ENCODE measurements at places on chromosomes 2 and 18.

- peak; percentile 17 for DNase-seq
These were observed 4.6 kb upstream of the LAMA3 start for GRCh38 chr18:23684515-23685197.

DNA sequence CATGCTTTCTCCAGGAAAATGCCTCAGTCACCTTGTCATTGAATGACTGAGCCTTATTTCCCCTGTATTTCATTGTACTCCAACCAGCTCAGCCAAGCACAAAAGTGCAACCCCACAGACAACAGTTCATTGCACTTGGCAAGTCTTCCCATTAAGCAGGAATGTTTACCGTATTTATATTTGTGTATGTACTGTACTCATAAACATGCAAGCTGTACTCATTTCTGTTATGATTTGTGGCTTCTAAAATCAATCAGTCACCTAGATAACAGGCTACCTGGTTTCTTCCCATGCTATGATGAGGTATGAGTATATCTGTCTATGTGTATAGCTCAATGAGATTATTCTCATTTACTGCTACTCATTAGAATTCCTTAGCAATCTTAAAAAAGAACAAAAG lies 505.5 kb upstream of the FAM98A start:
- DNase-seq, result peak; percentile 55

- no peak for DNase-seq
These were observed 15.5 kb downstream of the ITPRID2 start for GRCh38 chr2:181907057-181907456.

GRCh38 chr18:34976123-34976522 lies 65.1 kb upstream of the MAPRE2 start:
- DNase-seq, result no peak

DNA sequence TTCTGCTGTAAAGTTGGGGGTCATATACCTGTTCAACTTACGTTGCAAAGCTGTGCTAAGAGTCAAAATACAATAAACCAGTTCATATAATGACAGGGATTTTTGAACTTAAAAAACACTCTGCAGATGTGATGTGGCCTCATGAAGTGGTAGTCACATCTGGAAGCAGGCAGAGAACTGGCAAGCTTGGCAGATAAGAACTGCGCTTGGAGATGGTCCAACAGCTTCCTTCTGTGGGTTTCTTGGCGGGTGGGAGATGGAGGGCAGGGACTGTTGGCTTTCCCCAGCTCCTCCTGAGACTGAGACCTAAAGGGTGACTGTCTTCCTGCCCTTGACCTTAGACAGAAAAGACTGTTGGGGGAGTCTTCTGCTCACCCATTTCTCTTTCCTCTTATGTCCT lies 140.4 kb downstream of the CTIF start:
- DNase-seq, result no peak

GRCh38 chr2:238655198-238655860 lies 192.6 kb upstream of the TWIST2 start:
- DNase-seq, result no peak

GRCh38 chr2:23320058-23320457 lies 64.9 kb upstream of the KLHL29 start:
- no peak for DNase-seq

- DNase-seq, result no peak
These were observed 95.9 kb downstream of the MAP4K4 start for GRCh38 chr2:101793277-101793969.

GRCh38 chr2:150138587-150138986 lies 348.9 kb downstream of the RND3 start:
- no peak for DNase-seq

- DNase-seq, result no peak
These were observed 31.4 kb upstream of the PELI1 start for GRCh38 chr2:64175419-64176197.

GRCh38 chr2:207338220-207338607 lies 172.5 kb upstream of the KLF7 start:
- no peak for DNase-seq

DNA sequence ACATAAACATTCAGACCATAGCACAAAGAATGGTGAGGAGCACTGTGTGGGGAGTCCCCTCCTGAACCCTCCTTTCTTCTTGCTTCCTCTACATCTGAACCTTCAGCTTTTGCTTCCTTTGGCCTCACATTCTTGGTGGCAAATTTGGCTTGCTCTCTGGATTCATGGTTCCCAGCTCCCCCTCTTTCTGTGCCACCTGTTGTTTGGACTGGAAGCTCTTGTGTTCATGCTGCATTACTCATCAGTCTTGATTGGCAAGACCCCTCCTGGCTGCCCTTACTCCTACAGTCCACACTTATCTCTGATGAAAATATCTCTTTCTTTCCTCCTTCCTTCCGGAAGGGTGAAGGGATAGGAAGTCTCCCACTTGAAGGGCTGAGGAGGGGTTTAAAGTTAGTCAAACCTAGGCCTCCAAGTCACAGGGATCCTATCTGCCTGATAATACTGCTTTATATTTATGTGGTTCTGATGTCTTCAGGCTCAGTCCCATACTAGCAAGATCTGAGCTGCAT lies 70.0 kb downstream of the MYO3B start:
- DNase-seq, result no peak

GRCh38 chr18:54388203-54389142 lies 30.8 kb downstream of the C18orf54 start:
- peak; percentile 91 for DNase-seq

- DNase-seq, result peak; percentile 50
These were observed 14.6 kb upstream of the NFATC1 start for GRCh38 chr18:79380816-79381806.

GRCh38 chr18:50107468-50107977 lies 87.4 kb downstream of the MYO5B start:
- no peak for DNase-seq

DNA sequence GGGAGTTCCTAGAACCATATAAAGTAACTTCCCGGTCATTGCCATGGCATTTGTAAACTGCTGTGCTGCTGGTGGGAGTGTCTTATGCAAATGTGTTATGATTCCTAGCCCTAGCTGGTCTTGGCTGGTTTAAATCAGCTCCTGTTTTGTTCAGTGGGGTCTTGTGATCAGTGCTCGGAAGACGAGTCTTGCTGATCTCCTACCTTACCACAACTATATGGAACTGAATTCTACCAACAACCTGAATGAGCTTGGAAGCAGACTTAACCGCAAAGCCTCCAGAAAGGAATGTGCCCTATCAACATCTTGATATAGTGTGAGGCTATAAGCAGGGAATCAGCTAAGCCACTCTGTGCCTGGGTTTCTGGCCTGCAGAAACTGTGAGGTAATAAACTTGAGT lies 33.5 kb downstream of the POLE4 start:
- DNase-seq, result peak; percentile 77

DNA sequence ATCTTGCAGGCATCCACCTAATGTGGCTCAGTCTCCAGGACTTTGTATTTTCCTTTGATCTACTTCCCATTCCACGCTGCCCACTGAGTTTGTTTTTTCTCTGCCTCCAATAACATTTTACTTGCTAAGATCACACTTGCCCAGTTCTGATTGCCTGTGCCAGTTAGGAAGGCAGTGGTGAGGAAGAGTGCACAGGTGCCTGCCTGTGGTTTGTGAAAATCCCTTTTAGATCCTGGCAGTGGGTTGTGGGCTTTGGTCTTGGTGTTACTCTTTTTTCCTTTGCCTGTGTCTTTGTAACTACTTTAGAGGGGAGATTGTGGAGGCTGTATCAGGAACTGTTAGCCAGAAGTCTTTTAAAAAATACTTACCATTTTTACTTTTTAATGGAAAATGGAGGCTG lies 36.9 kb upstream of the KCNG2 start:
- no peak for DNase-seq

DNA sequence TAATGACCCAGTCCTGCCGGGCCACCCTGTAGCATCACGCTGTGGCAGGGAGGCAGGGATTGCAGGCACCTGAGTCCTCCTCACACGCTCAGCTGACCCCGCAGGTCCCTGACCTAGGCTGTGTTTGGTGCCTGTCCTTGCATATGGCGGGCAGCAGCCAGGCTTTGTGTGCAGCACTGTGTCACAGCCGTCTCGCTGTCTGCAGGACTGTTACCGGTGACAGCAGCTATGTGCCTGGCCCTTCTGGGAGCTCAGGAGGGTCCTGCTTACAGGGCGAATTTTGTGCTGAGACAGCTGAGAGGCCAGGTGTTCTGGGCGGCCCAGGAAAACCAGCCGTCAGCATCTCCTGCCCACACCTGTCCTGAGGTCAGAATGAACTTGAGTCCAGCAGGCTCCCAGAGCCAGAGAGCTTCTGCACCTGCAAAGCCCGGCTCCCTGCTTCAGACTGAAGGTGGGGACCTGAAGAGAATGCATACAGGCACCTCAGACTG lies 10.4 kb upstream of the ARID5A start:
- DNase-seq, result no peak

DNA sequence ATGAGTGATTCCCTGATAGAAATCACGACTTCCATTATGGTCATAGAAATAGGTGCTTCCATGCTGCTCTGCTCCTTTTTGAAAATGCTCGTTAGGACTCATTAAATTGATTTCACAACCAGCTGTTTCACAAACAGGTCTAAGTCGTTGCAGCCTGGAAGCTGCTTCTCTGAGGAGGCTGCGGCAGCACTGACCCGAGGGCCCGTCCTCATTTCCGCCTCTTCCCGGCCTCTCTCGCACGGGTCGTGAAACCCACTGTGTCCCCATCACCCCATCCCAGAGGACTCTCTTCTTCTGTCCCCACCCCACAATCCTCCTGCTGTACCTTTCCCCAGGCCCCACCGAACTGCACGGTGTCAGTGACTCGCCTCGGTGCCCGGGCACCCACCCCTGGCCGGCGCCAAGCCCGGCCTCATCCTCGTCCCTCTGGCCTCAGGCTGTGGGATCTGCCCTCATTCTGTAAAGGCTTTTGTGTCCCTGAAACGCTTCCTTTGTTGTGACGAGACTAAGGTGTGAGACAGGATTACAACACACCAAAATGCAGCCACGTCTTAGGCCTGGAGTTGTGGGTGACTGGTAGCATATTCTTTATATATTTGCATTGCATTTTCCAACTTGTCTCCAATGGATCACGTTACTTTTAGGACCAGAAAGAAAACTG lies 112.7 kb upstream of the CTDP1 start:
- no peak for DNase-seq

DNA sequence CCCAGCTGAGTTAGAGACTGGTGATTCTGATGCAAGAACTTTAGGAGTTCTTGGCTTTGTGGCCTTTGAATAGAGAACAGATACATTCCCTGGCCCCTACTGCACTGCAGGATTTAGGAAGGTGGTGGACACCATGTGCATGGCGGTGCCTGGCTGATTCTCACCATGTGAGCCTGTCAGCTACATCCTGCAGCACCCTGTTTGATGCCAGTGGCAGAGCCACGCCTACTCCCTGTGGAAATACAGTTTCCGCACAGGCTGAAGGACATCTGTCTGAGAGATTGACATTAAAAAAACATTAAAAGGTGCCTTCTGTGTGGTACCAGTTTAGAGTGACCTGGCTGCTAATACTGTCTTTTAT lies 50.0 kb downstream of the KCNE4 start:
- no peak for DNase-seq

DNA sequence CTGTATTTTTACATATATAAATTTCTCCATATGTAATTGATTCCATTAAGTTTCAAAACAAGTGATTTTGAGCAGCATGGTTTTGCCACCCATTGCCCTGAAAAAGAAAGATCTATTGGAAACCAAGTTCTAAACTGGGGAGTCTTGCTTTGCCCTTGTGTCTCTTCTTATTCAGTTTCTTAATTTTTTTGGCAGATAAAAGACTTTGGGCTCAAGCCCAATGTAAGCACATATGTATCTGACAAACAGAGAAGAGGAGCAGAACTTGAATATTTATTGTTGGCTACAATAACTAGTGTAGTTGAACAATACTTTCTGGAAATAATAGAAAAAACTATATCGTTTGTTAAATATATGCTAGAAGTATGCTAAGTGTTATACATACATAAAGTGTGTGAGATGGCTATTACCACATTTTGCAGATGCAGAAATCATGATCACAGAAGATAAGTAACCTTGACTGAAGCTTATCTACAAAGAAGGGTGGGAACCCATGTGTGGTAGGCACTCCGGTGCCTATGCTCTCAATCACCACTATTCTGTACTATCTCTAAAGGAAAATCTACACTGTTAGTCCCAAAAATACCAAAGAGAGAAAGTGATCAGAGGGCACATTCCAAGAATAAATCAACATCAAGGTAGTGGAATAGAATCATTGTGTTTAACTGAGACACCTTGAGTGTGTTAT lies 109.1 kb downstream of the PLA2R1 start:
- no peak for DNase-seq

GRCh38 chr2:86809481-86810121 lies 18.9 kb upstream of the CD8A start:
- no peak for DNase-seq
